Stimulated activated CD8-positive, alpha-beta memory T cell treated with anti-CD3 and anti-CD28 coated beads, Interleukin-7, amount 100 ng/mL, for 48 hours (primary cell): ENCODE measurements at places on chromosomes 16 and 17.

GRCh38 chr16:69143116-69143515 is 10.7 kb downstream of the UTP4 start:
- no peak for DNase-seq

- DNase-seq, result no peak
These were observed 234.2 kb upstream of the TOX3 start for GRCh38 chr16:52781005-52781630.

DNA sequence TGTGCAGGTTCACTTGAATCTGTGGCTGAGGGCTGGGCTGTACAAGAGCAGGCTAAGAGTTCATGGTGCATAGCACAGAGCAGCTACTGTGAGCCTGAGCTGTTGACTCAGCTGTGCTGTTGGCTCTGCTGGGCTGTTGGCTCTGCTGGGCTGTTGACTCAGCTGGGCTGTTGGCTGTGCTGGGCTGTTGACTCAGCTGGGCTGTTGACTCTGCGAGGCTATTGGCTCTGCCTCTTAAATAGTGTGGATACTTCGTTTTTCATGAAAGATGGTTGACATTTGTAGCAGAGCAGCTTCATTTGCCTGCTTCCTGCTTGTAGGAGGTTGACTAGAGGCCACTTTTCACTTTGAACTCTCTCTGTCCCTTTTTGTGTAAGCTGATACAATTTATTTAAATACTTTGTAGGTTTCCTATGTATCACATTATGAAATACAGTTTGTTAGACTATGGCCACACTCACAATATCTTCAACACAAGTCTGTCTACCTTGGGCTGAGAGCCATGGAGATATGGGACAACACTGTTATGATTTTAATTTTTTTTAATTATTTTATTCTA is 40.3 kb upstream of the CCNF start:
- no peak for DNase-seq

- no peak for DNase-seq
These were observed 208.4 kb downstream of the IRF8 start for GRCh38 chr16:86107215-86107825.

- no peak for DNase-seq
These were observed at the start of gene RASL10B for GRCh38 chr17:35731239-35731916. TSS of gene RASL10B (plus strand) at chr17:35731639. CDS start at chr17:35735185, 3,546 bp downstream.

GRCh38 chr16:22624800-22625533 is 114.3 kb downstream of the NPIPB5 start:
- no peak for DNase-seq

- DNase-seq, result no peak
These were observed 6.0 kb downstream of the USP36 start for GRCh38 chr17:78834571-78834970.

GRCh38 chr16:23141033-23141432 is 8.2 kb downstream of the USP31 start:
- no peak for DNase-seq

DNA sequence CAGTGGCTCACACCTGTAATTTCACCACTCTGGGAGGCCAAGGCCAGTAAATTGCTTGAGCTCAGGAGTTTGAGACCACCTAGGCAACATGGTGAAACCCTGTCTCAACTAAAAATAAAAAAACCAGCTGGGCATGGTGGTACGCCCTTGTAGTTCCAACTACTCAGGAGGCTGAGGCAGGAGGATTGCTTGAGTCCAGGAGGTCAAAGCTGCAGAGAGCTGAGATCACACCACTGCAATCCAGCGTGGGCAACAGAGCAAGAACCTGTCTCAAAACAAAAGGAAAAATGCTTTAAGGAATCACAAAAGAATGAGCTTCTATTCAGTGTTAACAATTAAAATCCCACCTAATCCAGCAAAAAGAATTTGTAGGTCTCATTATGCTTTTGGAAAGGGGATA is 5.9 kb downstream of the PRR11 start:
- DNase-seq, result no peak

GRCh38 chr17:46951706-46952105 is 27.3 kb downstream of the RPRML start:
- no peak for DNase-seq

GRCh38 chr17:17502741-17503565 is 6.8 kb upstream of the RASD1 start:
- no peak for DNase-seq

GRCh38 chr16:1674306-1674705 is 3.8 kb upstream of the JPT2 start:
- DNase-seq, result no peak

DNA sequence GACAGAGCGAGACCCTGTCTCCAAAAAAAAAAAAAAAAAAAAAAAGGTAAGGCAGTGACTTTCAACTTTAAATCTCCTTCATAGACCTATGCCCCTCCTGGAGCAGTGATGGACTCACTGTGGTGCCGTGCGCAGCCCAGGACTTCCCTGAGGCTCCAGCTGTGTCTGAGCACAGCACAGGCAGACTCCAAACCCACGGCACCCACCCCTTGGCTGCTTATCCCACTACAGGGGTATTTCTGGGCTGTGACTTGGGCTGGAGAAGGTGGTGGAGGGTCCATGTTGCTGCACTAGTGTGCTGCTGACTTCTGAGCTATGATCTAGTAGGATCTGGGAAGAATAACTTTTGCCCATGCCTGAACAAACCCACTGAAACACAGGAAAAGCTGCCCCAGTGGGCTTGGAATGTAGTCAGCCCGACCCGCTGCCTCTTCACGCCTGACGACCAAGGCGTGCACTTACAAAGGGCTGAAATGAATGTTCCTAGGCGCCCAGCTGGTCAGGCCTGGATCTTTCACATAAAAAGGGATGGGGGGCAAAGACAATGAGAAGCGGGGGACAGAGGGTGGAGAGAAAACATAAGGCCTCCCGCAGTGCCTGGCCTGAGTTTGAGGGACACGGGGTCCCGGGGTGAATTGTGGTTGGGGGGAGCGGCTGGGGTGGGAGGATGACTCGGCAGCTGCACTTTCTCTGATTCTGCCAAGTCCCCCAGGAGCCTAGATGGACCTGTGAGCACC is 83.0 kb downstream of the IRF8 start:
- DNase-seq, result no peak

DNA sequence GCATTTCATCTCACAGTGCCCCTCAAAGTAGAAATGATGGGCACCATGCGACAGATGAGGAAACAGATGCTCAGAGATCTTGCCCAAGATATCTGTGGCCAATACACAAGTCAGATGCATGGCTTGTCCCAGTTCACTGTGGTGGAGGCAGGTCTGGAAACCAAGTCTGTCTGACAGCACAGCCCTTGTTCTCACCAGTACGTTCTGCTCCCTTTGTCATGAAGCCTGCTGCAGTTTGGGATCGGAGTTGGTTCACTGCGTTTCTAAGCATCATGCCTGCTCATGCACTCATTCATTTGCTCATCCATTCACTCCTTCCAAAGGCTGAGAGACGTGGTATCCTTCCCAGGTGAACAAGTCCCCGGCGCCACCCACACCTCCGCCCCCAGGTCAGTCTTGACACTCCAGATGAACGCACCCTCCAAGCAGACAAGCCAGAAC is 27.2 kb upstream of the MEAK7 start:
- DNase-seq, result no peak

GRCh38 chr16:10961231-10961630 is 16.9 kb downstream of the CLEC16A start:
- peak; percentile 68 for DNase-seq

GRCh38 chr16:30063278-30063892 is 2.2 kb upstream of the ALDOA start:
- DNase-seq, result no peak

- no peak for DNase-seq
These were observed 380.2 kb upstream of the ZFHX3 start for GRCh38 chr16:73428121-73428520.

DNA sequence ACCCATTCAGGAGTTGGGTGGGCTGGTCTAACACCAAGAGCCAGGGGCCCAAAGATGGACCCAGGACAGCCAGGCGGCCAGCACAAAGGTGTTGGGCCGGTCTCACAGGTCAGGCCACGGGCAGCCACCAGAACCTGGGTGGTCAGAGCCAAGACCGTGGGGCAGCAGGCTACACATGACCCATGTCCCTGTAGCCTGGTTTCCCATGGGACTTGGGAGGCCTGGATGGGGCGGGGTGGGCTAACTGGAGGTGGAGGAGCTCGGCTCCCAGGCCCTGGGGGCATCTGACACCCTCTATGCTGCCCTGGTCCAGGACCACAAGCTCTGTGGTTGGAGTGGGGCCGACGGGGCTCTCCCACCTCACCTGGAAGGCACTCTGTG is 17.2 kb downstream of the CTU2 start:
- DNase-seq, result no peak

DNA sequence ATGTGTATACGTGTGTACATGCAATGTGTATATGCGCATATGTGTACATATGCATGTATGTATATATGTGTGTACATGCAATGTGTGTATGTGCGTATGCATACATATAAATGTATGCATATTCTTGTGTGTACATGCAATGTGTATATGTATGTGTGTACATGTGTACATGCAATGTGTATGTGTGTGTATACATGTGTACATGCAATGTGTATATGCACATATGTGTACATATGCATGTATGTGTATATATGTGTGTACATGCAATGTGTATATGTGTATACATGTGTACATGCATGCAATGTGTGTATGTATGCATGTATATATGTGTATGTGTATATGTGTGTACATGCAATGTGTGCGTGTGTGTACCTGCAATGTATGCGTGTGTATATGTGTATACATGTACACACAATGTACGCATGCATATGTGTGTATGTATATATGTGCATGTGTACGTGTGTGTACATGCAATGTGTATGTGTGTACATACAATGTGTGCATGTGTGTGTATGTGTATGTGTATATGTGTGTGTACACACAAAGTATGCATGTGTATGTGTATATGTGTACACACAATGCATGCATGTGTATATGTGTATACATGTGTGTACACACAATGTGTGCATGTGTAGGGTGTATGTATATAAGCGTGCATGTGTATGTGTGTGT is 167.7 kb downstream of the SHISA9 start:
- no peak for DNase-seq

- no peak for DNase-seq
These were observed 56.8 kb downstream of the SLC47A1 start for GRCh38 chr17:19590451-19590850.

- peak; percentile 33 for DNase-seq
These were observed 18.6 kb upstream of the PITPNM3 start for GRCh38 chr17:6574687-6575595.

GRCh38 chr16:82935766-82936165 is 309.0 kb downstream of the CDH13 start:
- no peak for DNase-seq

- DNase-seq, result no peak
These were observed 634 bp downstream of the SLC2A4 start for GRCh38 chr17:7281953-7282751.

DNA sequence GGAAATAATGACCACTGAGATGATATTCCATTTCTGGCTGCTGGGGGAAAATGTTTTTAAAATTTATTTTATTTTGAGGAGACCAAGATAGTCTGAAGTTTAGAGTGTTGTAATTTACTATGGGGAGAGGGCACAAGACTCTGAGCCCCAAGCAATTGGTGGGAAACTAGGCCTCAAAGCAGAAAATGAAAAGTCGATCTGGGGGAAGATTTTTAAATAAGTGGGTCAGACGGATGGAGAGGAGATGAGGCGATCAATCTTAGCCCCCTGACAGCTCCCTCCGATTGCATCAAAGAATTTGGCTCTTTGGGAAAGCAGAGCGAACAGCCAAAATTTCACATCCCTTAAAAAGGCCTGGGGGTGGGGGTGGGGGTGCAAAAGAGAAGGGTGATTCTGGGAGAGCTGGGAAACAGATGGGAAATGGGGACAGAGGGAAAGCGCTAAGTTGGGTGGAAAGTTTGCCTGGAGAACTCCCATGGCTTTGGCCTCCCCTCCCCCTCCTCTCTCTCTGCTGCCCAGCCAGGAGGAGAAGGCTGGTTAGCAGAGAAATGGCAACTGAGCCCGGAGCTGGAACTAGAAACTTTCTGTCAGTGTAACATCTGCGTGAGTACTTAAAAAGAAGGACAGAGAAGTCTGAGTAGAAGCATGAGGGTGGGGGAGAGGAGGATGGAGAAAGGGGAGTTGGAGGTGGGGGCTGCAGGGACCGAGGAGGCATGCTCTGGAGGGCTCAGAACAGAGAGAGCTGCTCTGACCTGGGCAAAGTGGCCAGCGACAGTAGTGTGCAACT is 1.4 kb upstream of the HOXB2 start:
- DNase-seq, result no peak

GRCh38 chr17:61159221-61159814 is 240.3 kb upstream of the TBX2 start:
- no peak for DNase-seq

- no peak for DNase-seq
These were observed 37.2 kb downstream of the CDK5R1 start for GRCh38 chr17:32523827-32524552.
